ENCODE measurements at places on chromosomes 2 and 18.

DNA sequence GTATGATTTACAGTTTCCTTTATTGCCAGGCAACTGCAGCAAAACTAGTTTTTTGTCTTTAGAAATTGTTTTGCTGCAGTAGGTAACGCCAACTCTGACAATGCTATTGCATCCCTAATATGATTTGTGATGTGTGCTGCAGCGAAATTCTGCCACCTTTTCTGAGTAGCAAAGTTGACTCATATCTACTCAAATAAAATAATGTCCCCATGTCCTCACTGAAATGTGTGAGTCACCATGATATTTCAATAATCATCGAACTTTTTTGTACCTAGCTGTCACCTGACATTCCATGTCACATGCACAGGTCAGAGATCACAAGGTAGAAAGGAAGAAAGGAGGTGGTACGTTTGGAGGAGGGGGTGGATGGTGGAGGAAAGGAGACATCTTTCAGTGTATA is 205.0 kb downstream of the RAD51AP2 start:
- no peak for DNase-seq

DNA sequence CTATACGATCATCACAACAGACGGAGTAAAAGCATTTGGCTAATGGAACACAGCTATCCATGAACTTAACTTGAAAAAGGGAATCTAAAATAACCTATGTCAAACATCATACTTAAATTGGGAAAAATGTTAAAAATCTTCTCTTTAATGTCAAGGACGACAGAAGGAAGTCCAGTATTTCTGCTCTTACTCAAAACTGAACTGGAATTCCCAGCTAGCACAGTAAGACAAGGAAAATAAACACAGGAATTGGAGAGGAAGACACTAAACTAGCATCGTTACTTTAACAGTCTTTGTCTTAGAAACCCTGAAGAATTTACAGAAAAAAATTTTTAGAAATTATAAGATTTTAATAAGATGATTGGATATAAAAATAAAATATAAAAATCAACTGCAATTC is 112.6 kb downstream of the HDAC4 start:
- no peak for DNase-seq

GRCh38 chr2:71783215-71783614 is 329.9 kb downstream of the DYSF start:
- no peak for DNase-seq

- peak; percentile 63 for DNase-seq
Measured at GRCh38 chr2:130756053-130756873, 923 bp downstream of the AMER3 start.

GRCh38 chr2:205270689-205271088 is 411.6 kb upstream of the NRP2 start:
- DNase-seq = no peak

GRCh38 chr2:36618381-36618780 is 20.4 kb upstream of the FEZ2 start:
- peak; percentile 80 for DNase-seq

- no peak for DNase-seq
Measured at GRCh38 chr2:70515938-70516337, 37.7 kb downstream of the TGFA start.

- no peak for DNase-seq
Measured at GRCh38 chr2:38720613-38721241, 30.4 kb downstream of the SRSF7 start.

- DNase-seq = no peak
Measured at GRCh38 chr2:220528180-220528675, 900.8 kb downstream of the SLC4A3 start.

DNA sequence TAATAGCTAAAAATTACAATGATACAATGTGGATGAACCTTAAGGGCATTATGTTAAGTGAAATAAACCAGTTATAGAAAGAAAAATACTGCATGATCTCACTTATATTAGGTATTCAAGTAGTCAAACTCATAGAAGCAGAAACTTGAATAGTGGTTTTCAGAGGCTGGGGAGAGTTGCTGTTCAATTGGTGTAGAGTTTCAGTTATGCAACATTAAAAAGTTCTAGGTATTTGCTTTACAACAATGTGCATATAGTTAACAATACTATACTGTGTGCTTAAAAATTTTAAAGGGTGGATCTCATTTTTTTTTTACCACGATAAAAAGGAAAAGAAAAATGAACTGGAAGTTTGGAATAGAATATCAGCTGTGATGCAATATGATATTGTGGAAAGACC is 479.1 kb downstream of the SPAG16 start:
- no peak for DNase-seq

- DNase-seq = no peak
Measured at GRCh38 chr18:22451796-22452195, 34.1 kb upstream of the CTAGE1 start.

GRCh38 chr2:234772733-234773060 is 179.1 kb upstream of the SH3BP4 start:
- DNase-seq = no peak

- DNase-seq = peak; percentile 61
Measured at GRCh38 chr2:66535574-66536289, 100.8 kb downstream of the MEIS1 start.

DNA sequence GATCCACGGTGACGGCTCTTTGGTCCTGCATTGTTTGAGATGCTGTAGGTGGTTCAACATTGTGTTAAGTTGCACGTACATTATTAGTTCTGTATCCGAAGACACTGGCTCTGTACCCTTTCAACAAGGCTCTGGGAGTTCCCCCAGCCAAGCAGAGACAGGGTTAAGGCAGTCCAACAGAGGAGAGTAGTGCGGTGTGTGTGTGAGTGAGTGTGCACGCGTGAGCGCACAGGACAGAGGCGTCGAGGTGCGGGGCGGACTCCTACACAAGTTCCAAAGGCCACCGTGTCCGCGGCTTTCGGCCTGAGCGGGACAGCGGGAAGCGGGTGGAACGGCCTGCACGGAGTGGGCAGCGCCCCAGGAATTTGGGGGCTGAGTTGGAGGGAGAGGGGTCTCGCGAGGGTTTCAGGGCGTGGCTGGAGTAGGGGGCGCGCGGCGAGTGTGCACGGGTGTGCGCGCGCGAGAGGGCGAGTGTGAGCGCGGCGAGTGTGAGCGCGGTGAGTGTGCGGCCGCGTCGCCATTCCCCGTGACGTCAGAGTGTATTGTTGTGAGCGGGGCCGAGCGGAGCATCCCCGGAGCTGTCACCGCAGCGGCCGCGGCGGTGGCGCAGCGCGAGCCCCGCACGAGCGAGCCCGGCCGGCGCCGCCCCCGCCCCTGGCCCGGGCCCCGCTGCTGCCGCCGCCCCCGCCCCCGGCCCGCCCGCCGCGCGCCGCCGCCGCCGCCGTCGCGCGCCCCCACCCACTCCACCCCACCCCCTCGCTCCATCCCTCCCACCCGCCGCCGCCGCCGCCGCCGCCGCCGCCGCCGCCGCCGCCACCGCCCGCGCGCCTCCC is at the start of gene ASXL3:
Gene ASXL3, plus strand, starts transcription at position 535 of the 833 bp plus-strand sequence. CDS start 413 bp downstream, outside the sequence.
- peak; percentile 37 for DNase-seq

DNA sequence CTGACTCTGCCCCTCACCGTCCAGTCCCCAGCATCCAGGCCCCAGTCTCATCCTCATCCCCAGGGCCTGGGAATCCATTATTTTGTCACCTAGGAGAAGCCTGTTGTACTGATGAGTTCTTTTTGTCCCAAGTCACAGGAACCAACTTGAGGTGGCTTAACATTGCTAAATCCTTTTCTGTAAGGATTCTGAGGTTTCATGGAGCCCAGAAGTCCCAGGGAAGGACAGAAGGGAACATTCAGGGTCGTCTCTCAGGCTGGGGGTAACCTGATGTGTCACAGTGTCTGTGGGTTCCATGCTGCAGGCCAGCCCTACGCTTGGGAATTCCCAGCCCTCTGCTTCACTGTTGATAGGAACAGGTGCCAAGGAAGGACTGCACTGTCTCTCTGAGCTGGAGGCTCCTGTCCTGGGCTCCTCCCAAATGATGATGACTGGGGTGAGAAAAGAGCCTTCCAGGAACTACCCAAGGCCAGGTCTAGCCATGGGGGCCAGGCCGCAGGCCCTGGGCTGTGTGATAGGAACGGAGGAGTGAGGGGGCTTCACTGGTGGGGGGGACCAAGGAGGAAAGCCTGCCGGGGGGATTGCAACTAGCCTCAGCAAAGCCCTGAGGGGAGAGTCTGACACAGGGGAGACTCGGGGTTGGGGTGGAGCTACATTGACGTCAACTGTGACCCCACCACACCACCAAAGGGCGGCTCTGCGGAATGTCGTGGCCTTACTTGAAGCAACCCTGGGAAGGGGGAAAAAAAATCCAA is 145.7 kb downstream of the SMAD7 start:
- no peak for DNase-seq

GRCh38 chr18:73733806-73734314 is 413.8 kb downstream of the FBXO15 start:
- no peak for DNase-seq

DNA sequence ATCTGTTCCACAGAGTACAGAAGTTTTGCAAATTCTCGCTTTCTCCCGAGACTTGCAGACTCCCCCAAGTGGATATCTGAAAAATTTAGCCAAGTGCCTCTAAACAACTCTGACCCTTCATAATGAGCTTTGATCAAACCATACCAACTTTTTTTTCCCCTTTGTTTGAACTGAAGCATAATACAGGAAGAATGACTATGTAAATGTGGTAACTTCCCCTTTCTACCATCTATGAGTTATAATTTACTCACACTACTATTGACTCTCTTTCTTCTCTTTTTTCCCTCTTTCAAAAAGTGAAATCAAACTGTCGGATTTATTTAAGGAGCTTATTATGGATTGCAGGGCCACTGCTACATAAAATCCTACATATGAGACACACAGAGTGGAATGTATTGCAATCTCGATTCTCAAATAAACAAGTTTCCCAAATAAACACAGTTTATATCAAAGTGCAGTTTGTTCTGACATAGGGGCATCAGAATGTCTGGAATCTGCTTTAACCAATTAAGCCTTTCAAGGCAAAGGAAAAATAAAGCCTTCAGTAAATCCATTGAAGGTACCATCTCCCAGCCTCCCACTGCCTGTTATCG is 1.4 kb upstream of the ZNF804A start:
- peak; percentile 39 for DNase-seq
